Posterior cingulate gyrus (tissue), 11 donors: ENCODE measurements at places on chromosomes 4 and X.

GRCh38 chrX:40809210-40809609 lies 73.9 kb upstream of the MED14 start:
- DNase-seq: no peak

DNA sequence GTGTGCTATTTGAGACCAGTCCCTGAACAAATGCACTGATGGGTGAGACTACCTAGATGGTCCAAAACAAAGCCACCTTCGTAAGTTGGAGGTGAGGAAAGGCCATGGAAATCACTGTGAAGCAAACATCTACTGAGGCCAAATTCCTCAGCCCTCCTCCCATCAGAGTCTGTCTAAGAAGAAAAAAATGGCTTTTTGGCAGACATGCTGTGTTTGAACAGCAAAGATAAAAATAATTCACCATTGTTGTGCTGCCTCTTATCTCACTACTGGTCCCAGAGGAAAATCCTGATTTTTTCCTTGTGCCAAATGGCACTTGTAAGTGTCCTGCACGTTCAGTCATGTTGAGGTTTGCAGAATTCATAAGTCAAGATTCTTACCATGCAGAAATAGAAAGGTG lies 7.9 kb downstream of the MAGEB18 start:
- DNase-seq: no peak

GRCh38 chr4:140122891-140123290 lies 31.1 kb downstream of the MAML3 start:
- DNase-seq: no peak

GRCh38 chr4:174540175-174540574 lies 17.9 kb upstream of the HPGD start:
- no peak for DNase-seq

DNA sequence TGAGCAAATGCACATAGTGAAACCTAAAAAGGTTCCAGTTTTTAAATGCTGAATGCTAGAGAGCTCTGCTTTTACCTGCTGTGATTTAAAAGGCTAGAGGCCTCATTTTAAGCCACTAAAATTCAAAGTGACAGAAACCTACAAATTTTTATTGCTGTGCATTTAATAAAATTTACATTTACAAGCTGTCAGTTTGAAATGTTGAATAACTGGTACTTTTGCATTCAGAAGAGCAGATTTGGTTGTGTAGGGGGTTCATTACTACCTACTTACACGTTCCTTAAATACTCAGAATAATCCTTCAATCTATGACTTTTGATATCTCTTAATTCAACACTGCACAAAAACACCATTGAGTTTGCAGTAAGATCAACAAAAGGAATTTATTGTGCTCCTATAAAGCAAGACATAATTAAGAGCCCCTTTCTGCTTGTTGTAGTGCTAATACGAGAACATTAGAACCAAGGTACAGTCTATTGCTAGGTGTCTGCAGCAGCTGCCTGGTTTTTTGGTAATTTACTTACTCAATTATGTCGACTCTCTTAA lies 27.9 kb downstream of the NKX3-2 start:
- no peak for DNase-seq

- DNase-seq: no peak
Measured at GRCh38 chr4:48944756-48945241, 38.2 kb upstream of the OCIAD2 start.
